ENCODE measurements at places on chromosomes 12 and 14.

DNA sequence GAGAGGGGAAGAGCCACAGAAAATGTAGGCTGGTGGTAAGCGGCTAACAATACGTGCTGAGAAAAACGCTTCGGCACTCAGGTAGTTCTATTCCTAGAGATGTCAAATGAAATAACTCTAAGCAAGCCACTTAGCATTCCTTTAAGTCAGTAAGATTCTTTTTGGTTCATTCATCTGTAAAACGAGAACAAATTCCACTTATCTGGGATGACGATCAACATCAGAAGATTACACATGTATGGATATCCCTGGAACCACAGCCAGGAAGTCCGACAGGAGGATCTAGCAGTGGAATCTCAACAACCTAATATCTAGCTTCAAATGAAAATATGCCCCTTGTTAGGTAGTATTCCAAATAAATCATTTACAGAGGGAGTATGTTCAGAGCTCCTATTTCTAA is 74.6 kb upstream of the CDKN3 start:
- DNase-seq: no peak

- DNase-seq: no peak
Measured at GRCh38 chr14:68987653-68988036, 8.5 kb upstream of the ACTN1 start.

DNA sequence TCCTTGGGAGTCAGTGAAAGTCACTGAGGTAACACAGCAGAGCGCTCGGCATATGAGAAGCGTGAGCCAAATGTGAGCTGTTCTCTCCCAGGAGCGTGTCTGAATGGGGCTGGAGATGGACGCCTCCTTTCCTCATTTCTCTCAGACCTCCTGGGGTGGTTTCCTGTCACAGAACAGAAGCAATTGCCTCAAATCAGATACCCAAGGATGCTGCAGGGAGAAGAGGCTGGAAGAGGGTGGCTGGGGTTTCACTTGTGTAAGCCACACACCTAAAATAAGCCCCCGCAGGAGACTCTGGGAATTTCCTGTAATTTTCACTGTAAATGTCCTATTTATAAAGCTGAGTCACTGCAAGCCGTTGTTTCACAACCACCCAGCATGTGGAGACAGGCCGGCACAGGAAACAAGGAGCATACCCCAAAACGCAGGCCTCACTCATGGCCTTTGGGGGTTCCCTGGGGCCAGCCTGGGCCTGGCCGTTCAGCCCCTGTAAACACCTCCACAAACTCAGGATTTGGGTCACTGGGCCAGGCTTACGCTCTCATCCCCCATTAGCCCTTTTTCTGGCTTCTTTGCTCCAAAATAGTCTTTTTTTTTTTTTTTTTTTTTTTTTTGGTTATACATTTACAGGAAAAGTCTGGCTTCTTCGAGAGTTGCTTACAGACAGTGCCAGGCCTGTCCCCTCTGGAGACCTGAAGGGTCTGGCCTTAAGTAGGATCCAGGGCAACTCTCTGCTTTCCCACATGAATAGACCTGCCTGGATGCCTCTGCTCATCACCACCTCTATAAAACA is 55.3 kb downstream of the VCPKMT start:
- peak; percentile 77 for DNase-seq

DNA sequence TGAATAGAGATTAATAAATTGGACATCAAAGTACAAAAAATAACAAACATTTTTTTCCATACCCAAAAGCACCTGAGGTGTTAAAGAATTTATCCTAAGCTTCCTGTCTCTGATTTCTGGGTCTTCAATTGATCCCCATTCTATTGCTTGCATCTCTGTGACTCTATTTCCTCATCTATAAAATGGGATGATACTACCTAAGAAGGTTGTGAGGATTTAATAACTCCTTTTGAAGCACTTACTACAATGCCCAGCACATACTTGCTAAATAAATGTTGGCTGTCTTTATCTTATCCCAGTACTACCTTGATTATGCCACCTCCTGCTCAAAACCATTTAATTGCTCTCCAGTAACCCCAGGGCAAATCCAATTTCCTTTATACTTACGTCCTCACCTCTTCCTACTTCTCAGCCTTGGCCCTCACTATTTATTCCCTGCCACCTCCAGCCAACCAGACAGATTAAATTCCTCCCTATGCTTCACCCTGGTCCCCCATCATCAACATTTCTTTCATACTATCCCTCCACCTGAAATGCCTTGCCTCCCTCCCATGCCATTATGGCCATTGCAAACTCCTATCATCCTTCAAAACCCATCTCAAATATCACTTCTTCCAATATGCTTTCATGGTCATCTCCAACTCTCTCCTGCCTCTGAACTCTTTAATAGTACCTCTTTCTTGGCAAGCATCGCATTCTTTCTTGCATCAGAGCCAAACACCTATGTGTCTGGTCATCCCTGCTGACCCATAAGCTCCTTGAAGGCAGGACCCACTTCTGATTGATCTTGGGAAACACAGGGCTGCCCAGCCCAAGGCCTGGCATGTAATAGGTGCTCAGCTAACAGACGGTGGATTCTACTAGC is 7.9 kb upstream of the ASIC1 start:
- no peak for DNase-seq

DNA sequence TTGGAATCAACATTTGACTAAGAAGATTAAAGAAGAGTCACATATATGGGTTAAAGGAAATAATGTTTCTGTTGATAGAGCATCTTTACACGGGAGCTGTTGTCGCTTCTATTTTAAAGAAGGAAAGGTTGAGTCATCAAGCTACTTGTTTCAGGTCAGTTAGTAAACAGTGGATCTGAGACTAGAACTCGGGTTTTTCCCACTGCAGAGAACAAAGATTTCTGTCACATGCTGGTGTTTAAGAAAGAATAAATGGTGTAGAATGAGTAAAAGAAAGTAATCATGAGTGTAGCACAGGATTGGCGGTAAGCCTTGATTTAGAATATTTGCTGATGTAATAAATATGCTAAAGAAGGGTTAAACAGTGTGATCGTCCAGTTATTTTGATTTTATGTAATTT is 455.5 kb downstream of the AEBP2 start:
- no peak for DNase-seq

GRCh38 chr14:30389134-30389876 is 169.7 kb upstream of the G2E3 start:
- peak; percentile 8 for DNase-seq

- DNase-seq: peak; percentile 95
Measured at GRCh38 chr12:2264651-2265232, 212.0 kb downstream of the CACNA1C start.

GRCh38 chr14:89469210-89470198 is 52.5 kb upstream of the FOXN3 start:
- no peak for DNase-seq

DNA sequence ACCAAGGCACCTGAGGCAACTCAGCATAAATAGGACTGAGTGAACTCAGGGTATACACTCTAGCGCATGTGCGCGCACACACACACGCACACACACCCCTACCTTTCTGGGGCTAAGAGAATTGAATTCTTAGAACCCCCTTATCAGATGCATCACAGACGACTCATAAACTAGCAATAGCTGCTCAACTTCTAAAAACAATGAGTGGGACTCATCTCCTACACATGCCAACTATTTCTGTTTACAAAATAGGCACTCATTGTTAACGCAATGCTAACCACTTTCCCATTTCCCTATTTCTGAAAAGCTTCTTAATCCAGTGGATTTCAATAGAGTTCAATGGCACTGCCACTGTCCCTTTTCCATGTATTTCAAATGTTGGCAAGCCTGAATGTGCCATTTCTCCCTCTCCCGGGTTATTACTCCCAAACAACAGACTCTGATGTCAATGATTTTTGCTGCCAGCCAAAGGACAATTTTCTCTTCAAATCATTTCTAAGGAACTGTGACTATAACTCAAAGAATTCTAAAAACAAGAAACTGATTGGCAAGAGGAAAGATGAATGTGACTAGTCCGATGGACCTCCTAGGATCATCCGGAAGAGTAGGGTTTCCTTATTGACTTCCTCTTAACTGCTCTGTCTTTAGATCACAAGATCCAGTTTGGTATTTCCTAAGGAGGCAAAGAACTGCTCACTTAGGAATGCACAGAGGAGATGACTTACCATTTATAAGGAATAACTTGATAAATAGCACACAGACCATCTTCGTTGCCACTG is 48.8 kb downstream of the SLC38A1 start:
- DNase-seq: peak; percentile 90

DNA sequence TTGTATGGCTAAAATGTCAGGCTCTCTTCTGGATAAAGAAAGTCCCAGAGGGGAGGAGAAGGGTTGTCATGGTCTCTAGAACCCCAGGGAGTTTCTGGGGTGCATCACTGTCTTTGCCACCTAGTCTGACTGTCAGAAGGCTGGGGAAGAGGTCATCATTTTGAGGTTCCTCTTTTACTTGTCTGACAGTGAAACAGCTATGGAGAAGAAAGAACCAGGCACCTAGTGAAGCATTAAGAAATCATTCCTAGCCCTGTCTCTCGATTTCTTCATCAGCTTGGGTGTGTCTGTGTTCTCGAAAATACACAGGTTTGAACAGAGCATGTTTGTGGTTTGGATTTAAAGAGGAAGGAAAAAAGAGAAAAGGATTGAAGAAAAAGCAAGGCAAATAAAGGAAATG is 158.7 kb upstream of the LRIG3 start:
- no peak for DNase-seq

GRCh38 chr14:84456946-84457345 is 1073.0 kb upstream of the FLRT2 start:
- no peak for DNase-seq

DNA sequence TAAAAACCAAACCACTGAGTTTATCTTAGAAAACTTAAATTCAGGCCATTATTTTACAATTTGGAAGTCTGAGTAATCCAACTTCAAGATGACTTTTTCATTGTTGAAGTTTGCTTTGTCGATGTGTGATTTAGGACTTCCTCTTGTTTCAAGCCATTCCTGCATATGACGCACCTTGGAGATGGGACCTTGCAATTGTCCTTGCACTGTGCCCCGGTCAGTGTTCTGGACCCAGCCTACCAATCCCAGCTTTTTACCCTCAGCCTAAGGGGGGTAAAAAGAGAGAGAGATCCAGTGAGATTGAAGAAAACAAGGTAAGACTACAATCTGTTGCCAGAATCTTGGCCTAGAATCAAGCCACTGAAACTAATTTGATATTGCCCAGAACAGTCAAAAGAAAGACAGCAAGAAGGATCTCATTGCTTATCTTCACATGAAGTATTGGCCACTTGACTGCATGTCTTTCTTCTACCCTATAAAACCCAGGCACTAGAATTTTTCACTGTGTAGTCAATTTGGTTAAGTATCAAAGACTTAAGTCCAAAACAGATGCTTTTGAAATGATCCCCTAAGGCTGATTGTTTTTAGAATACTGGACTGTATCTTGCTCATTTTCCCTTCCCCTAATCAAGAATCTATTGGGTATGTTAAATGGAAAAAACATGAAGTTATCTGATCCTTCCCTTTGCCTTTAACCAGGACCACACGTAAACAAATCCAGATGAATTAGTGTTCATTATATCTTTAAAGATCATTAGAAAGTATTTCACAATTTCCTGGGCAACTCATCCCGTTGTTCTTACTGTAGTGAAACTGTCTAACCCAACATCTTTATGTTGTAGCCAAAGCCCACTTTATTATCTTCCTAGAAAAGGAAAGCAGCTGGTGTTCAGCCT is 2.4 kb upstream of the MLH3 start:
- no peak for DNase-seq

DNA sequence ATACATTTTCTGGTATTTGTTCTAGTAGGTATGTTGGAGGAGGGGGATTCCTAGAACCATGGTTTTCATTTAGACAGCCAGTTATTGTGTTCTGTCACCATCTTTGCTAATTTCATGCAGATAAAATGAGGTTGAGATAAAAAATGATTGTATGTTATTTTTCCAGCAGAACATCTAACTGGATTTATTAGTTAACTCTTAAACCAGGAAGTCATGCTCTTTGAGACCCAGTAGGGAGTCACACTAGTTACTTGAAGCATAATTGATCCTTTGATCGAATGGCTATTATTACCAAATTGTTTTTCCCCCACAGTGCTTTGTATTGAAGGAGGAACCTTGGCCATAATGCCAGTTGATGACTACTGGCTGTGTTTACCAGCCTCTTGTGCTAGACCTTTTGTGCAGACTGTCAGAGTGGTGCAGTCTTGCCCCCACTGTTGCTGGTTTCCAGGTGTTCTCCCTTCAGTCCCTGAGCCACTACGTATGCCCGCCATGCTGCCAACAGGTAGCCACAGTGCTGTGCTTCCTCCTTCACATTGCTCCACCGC is 6.0 kb downstream of the EID3 start:
- no peak for DNase-seq

- no peak for DNase-seq
Measured at GRCh38 chr12:119208626-119209061, 29.9 kb downstream of the HSPB8 start.

DNA sequence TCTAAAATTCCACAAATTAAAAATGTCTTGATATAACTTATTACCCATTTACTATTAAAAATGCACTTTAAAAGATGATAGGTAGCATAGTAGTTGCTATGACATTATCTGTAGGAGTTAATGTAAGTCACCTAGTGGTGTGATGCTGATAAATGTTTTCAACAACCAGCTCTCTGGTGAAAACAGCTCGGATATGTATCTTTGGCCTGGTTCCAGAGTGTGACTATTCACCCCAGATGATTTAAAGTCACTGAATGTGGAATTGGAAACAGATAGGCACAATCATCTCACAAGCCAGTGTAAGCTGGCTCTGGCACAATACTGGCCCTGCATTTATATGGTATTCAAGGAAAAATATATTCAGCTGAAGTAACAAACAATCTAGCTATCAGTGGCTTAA is 9.2 kb upstream of the CCDC196 start:
- DNase-seq: peak; percentile 24

DNA sequence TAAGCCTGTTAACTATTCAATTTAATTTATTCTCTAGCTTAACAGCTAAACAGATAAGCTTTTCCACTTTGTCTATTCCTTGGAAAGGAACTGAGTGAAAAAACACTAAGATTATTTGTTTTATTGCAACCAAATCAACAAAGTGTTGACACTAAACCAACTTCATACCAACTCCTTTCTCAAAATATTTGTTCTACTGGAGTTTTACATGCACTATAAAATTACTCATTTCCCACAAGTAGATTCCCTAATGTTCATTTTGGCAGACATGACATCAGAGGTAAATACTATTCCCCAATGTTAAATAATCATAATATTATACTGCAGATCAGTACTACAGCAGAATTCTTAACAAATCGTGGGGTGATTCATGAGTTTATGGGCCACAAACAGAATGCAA is 231.4 kb downstream of the TTC6 start:
- DNase-seq: no peak
